ENCODE measurements at places on chromosomes 1 and 21.

GRCh38 chr1:38371505-38371844, 324.9 kb upstream of the POU3F1 start:
- DNase-seq, result no peak

- DNase-seq, result peak; percentile 89
Observed at GRCh38 chr21:42227909-42228708, 9.2 kb downstream of the ABCG1 start.

DNA sequence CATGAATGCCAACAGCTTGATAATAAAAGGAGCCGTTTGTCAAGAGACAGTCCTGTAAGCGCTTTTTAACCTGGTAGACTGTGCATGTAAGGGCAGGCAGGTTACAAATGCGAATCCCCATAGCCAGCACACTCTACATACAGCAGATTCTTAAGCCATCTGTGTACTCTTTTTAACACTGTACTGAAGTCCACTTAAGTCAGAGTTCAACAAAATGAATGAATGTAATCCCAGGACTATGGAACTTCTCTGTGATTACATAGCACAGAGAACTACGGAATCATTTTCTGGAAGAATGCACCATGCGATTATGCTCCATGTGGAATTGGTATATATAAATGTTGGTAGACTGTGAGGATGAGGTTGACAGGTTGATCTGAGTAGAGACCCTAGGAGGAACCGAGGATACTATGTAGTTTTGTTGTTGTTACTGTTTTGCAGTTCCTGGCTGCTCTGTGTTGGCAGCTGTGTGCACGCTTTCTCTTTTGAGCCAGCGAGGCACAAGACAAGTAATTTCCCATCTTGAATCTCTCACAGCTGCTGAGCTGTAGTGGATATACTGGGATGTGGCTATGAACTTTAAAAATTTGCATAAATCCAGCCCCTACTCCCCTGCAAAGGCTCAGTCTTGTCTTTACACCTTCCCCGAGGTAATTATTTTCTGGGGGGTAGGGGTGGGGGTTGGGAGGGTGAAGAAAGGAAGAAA, 21.9 kb downstream of the LRRC8D start:
- no peak for DNase-seq

- no peak for DNase-seq
Observed at GRCh38 chr1:97913506-97914139, 7.2 kb downstream of the DPYD start.

- no peak for DNase-seq
Observed at GRCh38 chr1:151680391-151680790, 36.2 kb downstream of the CELF3 start.

- peak; percentile 59 for DNase-seq
Observed at GRCh38 chr1:93346421-93346993, 800 bp downstream of the DR1 start.

DNA sequence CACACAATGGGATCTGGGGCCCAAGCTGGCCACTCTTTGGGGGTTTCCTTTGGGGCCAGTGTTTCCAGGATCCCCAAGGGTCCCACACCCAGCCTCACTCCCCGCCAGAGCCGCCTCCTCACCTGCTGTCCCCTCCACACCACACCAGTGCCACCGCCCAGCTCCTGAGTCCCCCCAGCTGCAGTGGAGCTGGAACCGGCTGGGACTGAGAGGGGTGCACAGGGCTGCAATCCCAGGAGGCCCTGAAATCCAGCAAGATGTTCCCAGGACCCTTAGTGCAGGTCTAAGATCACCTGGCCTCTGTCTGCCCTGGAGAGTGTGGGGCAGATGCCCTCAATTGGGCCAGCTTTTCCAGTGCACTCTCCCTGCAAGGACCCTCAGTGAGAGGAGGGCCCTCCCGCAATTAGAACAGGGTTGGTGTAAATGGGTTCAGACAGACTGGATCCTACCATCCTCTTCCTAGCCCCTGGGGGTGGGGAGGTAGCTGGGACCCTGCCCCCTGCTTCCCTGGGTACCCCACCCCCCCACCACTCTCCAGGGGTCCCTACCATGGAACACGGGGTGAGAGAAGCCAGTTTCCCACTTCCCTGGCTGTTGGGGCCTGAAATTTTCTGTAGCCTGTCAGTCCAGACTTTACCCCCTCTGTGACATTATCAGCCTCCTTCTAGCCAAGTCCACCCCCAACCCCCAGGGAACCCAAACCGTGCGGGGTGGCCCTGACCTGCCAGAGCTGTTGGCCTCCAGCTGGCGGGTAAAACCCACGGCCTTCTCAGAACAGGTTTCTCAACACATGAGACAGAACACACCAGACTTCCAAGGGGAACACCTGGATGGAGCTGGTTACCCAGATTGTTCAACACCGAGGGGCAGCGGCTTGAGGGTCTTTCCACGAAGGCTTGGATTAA, 7.0 kb downstream of the KRTAP10-12 start:
- DNase-seq, result no peak

GRCh38 chr1:225766967-225767633, 10.5 kb upstream of the SRP9 start:
- DNase-seq, result peak; percentile 84

DNA sequence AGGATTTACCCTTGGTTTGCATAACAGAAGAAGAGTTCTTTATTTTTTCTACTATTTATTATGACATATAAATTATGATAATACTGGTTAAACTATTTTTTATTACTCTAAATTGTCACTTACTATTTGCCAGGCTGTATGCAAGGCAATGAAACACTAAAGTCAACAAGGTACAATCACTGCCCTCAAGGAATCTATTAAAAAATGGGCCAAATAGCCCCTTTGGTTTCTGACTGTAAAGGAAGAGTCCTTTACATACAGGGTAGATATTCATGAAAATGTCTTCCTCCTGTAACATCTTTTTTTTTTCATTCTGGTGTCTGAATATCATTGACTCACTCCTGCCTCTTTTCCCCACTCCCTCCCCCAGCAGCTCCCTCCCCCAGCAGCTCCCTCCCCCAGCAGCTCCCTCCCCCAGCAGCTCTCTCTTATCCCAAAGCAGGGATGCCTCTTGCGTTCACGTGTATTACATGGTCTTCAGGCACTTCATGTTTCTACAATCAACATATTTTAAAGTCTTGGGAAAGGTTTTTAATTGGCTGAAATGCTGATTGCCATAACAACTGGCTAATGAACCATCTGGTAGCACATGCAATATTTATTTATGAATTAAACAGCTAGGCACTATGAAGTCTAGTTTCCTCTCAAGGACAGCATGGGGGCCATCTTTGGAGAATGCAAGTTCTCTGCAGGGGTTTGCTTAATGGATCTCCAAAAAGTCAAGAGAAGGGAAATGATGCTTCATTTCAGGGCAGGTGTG, 400.4 kb upstream of the PLXNA2 start:
- no peak for DNase-seq

DNA sequence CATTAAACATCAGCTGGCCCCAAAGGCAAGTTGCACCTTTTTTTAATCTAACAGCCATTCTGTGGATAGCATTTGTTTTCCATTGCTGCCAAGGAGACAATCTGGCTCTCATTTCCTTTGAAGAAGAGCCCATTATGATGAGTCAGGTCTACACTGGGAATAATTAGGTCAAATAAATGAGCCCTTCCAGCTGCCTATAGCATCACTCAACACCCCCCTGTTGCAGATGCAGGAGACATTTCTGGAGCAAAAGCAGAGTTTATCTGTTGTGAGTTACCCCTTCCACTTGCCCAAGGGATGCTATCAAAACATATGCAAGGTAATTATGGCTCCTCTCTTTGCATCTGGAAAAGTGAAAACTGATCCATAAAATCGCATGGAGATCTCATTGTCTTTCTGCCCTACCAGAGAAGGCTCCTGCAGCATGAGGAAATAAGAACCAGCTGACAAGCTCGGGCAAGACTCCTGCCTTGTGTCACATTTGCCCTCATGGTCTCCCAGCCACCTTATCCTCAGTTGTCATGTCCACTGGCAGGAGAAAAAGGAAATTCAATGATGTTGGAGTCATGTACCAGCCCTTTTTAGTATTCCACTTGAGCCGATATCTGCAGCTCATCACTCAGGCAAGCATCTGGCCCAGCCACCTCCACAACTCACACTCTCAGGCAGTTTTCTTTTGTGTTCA, 135.9 kb downstream of the SLC30A10 start:
- DNase-seq, result no peak

GRCh38 chr1:229238231-229238630, 32.7 kb upstream of the RAB4A start:
- DNase-seq, result no peak

DNA sequence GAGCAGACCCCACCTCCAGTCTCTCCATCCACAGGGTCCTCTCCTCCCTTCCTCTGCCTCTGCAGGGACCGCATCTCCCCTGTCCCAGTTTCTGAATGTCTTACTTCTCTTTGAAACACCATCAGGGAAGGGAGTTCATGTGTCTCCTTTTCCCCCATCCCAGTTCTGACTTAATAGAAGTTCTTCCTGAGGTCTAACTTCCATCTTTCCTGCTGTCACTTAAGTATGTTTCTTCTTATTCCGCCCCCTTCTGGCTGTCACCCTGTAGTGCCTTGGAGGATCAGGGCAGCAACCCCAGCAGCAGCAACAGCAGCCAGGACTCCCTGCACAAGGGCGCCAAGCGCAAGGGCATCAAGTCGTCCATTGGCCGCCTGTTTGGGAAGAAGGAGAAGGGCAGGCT, 29.3 kb downstream of the MYOG start:
- DNase-seq, result no peak

DNA sequence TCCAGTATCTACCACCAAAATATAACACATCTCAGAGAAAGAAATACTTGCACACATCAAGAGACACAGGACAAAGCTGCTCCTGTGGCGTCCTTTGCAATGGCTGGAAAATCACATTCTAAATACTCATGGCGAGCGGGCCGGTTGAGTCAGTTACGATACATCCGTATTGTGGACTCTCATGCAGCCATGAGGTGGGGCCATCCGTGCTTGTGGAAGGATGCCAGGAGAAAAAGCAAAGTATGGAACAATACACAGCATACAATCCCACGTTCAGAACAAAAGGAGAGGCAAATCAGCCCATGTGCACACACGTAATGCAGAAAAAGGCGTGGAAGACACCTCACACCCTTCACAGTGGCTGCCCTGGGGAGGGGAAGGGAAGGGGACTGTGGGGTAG, 13.1 kb downstream of the ATP13A2 start:
- DNase-seq, result peak; percentile 45

DNA sequence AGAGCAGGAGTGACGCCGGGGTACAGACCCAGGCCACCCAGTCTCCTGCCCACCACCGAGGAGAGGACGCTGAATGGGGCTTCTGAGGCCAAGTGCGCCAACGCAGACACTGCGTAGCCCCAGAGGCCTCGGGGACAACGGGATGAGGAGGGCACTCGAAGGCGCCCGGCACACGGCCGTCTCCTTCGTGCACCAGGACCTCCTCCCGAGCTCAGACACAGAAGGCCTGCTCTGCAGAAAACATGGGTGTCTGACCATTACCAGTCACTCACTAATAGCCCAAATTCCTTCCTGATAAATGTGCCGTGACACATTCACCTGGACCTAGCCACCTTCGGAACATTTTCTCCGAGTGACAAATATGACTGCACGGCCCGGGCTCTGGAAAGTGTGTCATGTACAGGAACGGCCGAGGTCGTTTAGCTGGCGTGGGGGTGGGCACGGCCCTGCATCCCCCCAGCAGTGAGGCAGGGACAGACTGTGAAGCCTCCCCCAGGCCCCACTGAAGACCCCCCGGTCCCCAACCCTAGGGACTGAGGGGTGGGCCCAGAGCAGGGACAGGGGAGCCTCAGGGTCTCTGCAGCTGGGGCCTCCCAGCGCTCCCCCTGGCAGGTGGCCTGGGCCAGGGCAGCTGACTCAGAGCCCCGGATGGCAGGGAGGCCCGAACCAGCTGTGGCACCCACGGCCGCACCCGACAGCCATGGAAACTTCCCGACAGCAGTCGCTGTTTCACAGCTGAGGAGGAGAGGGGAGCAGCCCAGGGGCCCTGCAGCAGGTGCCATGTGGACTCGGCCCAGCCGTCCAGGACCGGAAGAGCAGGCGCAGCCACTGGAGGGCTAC, 16.7 kb upstream of the COL6A2 start:
- no peak for DNase-seq

DNA sequence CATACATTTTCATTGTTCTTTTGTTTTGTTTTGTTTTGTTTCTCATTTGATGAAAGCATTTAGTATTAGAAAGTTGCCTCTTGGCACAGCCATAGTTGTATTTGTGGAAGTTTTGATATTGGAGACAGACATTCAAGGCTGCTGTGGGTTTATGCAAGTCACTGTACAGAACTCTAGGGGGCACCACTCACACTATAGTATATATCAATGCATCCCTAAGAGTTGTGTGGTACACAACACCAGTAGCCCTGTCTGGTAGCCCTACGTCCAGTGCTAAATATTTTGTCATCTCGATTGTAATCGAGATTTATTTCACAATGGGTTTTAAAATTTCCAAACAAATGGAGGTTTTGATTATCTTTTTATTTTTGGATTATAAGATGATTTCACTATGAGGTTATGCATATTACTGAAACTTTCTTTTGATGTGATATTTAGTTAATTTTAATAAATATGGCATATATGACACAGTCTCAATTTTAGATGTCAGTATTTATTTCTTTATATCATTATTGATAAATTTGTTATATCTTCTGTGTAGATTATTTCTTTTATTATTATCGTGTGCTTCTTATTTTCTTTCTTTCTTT, 112.2 kb downstream of the NR5A2 start:
- peak; percentile 67 for DNase-seq

DNA sequence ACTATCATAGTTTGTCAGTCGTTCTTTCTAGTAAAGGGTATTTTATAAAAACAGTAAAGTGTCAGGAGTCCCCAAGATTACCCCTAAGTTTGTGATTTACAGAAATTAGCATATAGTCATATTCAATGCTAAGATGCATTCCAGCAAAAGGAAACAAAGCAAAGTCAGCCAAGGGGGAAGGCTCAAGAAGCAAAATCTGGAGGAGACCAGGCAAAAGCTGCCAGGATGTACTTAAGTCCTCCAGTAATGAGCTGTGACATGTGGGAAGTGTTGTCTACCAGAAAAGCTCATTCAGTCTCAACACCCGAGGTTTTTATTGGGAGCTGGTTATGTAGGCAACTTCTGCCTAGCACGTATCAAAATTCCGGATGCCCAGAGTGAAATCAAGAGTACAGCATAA, 373.4 kb upstream of the TMPRSS15 start:
- DNase-seq, result no peak

- no peak for DNase-seq
Observed at GRCh38 chr1:15513192-15513591, 10.8 kb downstream of the CASP9 start.

DNA sequence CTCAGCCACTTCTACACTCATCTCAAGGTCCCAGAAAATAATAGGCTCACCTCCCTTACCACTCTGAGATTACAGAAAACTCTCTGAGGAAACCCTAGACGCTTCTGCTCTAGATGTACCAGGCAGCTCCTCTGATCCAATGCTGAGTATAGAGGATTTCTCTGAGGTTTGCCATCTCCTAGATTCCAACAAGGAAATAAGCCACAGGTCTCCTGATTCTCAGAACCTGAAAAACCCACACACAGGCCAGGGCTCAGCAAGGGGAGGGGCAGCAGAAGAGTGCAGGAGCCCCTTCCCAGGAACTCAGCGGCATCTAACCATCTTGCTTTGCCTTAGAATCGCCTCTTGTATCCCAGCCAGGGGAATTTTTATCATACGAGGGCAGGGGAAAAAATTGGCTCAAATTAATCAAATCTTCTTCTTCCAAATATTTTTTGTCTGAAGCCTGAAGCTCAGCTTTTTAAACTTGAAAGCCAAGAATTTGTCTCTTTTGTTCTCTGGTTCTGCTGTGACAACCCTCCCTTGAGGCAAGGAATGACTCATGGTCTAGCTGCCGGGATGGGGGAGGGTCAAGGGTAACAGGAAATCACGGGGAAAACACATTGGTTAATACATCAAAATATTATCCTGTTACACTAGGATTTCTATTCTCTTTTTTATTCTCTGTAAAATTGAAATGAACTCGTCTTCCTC, 30.8 kb downstream of the GORAB start:
- peak; percentile 93 for DNase-seq

GRCh38 chr21:44756423-44757185, 45.0 kb downstream of the UBE2G2 start:
- DNase-seq, result no peak

Data from endothelial cell of umbilical vein (primary cell).